ENCODE measurements at places on chromosomes 11 and 22. TPM values are rescaled to one million over a fixed set of nuclear protein-coding genes. Genes with fewer than 3 reads are reported as not detected.

- peak; percentile 22 for DNase-seq
Measured at GRCh38 chr11:59263225-59263894, 50.6 kb upstream of the MPEG1 start.

TEAD1 gene
- 0.25 TPM for total RNA-seq

C11orf16 gene
- not detected for total RNA-seq

- DNase-seq = no peak
Measured at GRCh38 chr11:134257101-134257500, 3.7 kb downstream of the ACAD8 start.

OR5J2 gene
- total RNA-seq = not detected

- no peak for DNase-seq
Measured at GRCh38 chr11:75768909-75769771, 562 bp downstream of the DGAT2 start.

- DNase-seq = peak; percentile 70
Measured at GRCh38 chr11:36376888-36377758, 81.0 kb downstream of the PRR5L start.

DNA sequence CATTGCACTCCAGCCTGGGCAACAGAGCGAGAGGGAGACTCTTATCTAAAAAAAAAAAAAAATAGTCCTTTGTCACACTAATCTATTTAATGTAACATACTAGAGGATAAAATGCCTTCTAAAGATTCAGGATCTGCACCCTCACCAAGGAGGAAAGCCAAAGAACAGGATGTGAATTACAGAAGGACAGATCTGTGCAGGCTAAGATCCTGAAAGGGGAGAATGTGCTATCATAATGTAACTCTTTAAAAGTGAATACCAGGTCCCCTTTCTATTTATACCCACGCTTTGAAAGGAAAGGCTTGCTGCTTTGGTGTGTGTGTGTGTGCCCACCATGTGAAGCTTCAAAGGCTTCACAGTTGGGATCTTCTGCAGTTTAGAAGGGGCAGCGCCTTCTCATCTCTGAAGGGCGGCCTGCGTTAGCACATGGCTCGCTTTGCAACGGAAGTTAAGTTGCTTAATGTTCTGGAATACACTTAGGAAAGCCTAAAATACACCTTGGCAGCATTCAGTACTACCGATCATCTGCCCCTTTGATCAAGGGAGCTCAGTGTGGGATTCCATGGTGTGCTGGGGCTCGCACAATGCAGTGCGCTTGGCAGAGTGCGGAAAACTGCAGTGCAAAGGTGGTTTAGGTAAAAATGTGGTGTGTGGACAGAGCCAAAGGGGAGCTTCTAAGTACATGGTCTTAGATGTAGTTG is 6.8 kb downstream of the CECR2 start:
- no peak for DNase-seq

DNA sequence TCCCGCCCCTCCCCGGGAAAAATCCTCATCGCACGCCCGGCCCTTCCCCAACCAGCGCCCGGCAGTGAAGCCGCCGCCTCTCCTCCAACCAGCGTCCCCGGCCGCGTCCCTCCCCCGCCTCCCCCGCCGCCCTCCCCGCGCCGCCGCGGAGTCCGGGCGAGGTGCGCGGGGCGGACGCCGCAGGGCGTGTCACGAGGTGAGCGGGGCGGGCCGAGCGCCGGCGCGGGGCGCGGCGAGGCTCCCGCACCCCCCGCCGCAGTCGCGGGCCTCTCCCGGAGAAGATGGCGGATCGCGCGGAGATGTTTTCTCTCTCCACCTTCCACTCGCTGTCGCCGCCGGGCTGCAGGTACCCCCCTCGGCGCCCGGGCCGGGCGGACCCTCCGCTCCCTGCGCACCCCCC is at the start of gene MAPK8IP2:
Gene MAPK8IP2, plus strand, starts transcription at position 256 of the 400 bp plus-strand sequence. Its CDS starts 26 bp downstream, at position 282.
- no peak for DNase-seq

DNA sequence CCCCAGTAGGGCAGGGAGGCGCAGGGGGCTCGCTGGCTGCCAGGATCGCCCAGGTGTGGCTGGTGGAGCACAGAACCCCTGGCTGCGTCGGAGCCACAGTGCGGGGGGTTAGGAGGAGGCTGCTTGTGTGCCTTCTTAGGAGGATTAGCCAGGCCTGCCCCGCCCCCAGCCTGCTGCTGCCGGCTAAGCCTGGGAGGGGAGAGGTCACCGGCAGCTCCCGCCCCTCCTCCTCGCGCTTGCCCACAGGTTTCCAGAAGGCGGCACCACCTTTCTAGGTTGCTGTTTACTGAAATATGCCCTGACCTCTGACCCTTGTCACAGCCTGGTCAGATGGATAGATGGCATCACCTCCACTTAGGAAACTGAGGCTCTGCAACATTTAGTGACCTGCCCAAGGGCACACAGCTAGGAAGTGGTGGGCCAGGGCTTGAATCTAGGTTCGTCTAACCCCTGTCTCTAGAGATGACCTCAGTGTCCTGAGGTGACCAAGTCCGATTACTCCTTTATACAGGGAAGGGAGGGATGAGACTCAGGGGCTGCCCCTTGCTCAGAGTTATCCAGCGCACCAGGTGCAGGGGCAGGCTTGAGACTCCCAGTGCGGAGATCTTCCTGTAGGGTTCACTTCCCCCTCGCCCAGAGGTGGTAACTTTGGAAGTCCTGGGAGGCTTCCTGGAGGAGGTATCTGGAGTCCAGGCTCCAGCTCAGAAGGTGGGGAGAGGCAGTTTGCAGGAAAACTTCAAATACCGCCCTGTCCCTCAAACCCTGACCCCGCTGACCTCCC is 44.0 kb downstream of the MYO7A start:
- no peak for DNase-seq

DNA sequence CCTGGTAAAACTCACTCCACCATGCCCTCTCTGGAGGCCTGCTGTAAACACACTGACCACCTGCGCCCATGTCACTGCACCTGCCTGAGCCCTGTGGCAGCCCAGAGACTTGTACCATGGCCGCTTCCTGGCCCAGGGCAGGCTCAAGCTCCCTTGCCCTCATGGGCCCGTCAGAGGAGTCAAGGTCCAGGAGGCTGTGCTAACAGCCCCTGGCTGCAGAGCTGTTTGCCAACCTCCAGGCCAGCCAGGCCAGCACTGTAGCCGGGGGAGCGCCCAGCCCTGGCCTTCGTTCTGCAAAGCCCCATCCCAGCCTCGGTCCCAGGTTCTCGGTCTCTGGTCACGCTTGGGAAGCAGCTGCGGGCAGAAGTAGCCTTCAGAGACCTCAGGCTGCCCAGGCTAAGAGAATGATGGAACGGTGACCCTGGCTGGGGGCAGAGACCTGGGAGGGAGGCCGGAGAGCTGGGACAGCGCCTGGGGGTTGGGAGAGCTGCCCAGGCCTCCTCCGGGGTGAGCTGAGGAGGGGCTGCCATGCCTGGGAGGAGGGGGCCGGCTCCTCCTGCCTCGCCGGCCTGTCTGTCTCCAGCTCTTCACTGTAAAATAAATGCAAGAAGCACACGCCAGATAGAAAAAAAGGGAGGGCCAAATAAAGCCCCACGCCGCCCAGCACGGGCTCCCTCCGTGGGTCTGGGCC is 11.9 kb upstream of the TCF20 start:
- DNase-seq = no peak

DNA sequence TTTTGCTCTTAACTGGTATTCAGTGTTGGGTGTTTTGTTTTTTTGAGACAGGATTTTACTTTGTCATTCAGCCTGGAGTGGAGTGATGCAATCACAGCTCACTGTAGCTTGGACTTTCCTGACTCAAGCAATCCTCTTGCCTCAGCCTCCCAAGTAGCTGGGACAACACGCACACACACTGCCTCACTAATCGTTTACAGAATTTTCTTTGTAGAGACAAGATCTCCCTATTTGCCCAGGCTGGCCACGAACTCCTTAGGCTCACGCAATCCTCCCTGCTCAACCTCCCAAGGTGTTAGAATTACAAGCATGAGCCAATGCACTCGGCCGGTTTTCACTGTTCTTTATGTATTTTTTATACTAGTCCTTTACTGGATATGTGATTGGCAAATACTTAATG is 51.0 kb upstream of the IGLL5 start:
- DNase-seq = no peak

BLID gene
- not detected for total RNA-seq

- DNase-seq = no peak
Measured at GRCh38 chr11:26143566-26144290, 188.2 kb upstream of the ANO3 start.

SMC1B gene
- total RNA-seq = 1.8 TPM

GRCh38 chr22:36325154-36326031 is 62.4 kb downstream of the MYH9 start:
- no peak for DNase-seq

GRCh38 chr22:20031732-20032406 is 11.0 kb downstream of the TANGO2 start:
- peak; percentile 28 for DNase-seq

GRCh38 chr11:92225125-92225567 is 528 bp downstream of the FAT3 start:
- no peak for DNase-seq

DBX1 gene
- not detected for total RNA-seq

OR51Q1 gene
- total RNA-seq = not detected

DNA sequence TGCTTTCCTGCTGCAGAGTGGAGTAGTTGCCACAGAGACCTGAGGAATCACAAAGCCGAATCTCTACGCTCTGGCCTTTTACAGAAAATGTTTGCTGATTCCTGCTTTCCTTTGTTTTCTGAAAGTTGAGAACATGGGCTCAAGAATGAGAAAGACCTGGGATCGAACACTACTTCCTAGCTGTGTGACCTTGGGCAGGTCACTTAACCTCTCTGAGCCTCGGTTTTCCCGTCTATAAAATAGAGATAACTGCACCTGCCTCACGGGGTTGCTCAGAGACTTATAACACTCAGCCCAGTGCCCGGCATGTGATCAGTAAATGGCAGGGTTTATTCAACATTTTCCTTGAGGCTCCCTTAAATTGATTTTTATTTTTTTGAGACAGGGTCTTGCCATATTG is 70.9 kb upstream of the ALX4 start:
- no peak for DNase-seq

DNA sequence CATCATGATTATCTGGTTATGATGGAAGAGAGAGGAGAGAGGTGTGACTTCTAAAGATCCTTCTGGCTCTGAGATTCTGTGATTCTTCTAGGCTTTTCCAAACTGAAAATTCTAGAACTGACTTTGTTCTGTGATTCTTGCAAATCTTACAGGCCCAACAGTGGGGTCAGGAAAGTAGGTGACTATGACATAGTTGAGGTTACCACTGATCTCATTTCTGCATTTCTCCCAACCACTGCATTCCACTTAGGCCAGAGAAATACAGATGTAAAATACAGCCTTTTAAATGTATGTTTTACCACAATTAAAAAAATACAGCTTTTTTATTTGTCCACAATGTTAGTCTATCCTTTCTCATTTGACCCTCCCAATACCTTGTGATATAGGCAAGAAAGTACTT is 83.7 kb downstream of the STIM1 start:
- no peak for DNase-seq

TMEM45B gene
- 0.49 TPM for total RNA-seq

GRCh38 chr11:69711822-69712801 is 8.3 kb upstream of the FGF19 start:
- peak; percentile 51 for DNase-seq

CEP126 gene
- 1.6 TPM for total RNA-seq

DNA sequence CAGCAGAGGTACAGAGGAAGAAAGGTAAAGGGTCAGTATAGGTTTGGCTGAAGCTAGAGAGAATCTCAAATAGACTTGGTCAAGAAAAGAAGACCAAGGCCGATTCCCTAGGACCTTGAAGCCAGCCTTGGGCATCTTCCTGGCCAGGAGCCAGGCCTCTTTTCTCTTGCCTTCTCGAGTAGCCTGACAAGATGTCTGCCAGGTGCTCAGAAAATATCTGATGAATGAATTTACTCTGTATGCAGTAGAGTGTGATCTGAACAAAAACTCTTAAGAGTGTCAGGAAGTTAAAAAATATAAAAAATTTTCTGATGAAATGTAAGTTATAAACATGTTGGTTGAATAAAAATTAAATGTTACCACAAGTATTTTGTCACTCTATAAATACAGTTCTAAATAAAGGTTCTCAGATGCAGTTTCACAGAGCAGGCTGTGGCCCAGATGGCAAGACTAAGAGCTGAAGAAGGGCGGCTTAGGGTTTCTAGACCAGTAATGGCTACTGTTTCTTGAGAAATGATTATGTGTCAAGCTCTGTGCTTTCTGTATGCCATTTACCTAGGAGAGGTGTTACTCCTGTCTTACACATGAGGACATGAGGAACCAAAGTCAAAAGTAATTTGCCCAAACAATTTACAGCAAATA is 98.1 kb downstream of the ATXN10 start:
- DNase-seq = no peak

OVOL1 gene
- total RNA-seq = 1.2 TPM

CARS1 gene
- total RNA-seq = 88.2 TPM

GRCh38 chr11:57605028-57605420 is 7.5 kb downstream of the SERPING1 start:
- no peak for DNase-seq

- DNase-seq = no peak
Measured at GRCh38 chr11:94521684-94522083, 9.4 kb downstream of the C11orf97 start.

DCDC1 gene
- total RNA-seq = not detected

PLAAT2 gene
- 0.38 TPM for total RNA-seq

DNA sequence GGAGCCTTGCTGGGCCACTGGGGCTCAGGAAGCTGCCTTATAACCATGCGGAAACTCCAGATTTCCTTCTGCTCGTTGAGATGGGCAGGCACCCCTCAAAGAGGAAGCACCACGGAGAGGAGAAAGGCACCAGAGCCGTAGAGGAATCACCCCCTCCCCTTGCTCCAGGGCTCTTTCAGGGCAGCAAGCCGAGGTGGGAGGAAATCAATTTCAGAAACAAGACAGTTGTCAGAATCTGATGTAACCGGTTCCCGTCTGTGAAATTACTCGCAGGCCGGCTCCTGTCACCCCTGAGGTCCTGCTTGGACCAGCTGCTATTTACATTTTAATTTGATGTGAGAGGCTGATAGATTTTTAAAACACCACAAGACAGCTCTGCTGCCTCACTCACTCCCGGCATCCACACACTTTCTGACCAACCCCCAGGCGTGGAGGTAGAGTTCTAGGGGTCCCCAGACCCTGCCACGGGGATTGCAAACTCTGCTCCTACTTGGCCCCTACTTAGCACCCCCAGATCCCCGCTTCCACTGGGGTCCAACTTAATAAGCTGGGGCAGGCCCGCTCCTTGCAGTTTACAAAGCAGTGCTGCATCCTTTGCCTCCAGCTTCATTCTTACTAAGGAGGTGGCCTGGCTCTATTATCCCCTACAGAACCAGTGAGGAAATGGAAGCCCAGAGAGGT is 162.5 kb downstream of the CEP164 start:
- no peak for DNase-seq

DNA sequence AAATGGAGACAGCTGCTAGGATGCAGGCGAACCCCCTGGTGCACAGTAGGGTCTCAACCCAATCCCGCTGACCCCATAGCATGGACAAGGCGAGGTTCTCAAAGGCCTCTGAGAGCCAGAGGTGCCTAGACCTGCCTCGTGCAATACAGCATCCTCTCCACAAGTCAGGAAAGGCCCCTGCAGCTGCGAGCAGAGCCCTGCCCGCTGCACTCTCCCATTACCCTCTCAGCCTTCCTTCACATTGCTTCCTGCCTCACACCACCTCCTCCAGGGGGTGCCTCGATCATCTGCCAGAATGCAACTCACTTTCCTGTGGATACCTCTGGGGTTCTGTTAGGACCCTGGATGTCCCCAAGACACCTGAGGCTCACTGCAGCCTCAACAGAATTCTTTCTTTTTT is 42.8 kb upstream of the TCF20 start:
- no peak for DNase-seq

GRCh38 chr11:64764040-64764611 is 4.4 kb upstream of the PYGM start:
- DNase-seq = peak; percentile 82

All from activated CD8-positive, alpha-beta T cell treated with anti-CD3 and anti-CD28 coated beads for 36 hours (primary cell).